ENCODE measurements at places on chromosomes 7 and 10.

- DNase-seq = no peak
Observed at GRCh38 chr7:43757073-43757720, 1.3 kb upstream of the BLVRA start.

DNA sequence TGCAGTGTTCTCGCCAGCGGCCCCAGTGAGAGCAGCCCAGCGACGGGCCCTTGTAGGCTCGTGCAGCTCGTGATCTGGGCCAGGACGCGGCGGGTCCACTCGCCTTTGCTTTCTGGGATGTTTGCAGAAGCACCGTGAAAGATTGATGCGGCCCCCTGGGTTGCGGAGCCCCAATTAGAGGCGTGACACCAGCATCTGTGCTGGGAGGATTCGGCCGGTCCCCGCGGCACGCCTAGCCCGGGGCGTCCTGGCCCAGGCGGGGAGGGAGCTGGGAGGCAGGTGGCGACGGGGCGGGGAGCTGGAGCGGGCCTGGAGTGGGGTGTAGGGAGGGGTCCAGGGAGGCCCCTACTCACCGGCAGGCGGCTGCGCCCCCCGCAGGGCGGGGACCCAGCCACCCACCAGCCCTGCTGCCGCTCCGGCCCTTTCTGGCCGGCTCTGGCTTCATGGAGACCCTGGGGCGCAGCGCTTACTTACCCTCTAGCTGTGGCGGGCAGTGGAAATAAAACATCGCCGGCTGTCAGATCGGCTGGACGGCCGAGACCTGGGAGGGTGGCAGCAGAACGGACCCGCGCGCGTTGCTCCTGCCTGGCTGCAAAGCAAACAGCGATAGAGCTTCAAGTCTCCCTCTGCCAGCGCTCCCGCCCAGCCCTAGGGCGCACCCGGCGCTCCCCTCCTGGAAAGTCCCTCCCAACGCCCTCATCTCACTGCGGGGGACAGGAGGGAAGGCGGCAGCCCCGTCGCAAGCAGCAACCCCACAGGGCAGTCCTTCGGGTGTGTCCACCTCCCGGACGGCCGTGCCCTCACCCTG lies 752 bp downstream of the DRGX start:
- no peak for DNase-seq

DNA sequence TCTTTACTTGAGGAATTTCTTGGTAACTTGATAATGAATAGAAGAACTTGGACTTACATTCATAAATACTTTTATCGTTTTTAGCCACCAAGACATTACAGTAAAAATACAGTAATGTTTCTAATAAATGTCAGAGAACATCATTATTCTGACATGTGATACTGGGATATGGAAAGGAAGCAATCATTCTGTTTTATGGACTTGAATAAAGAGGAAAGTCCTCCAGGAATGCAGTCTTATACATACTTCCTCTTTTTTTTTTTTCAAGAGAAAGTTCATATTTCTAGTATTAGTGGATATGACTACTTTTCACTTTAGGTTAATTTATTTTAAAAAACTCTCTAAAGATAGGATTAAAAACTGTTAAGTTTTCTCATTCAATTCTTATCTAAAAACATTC lies 220.0 kb upstream of the SEMA3C start:
- peak; percentile 20 for DNase-seq

GRCh38 chr7:6279937-6280336 lies 7.5 kb upstream of the CYTH3 start:
- no peak for DNase-seq

DNA sequence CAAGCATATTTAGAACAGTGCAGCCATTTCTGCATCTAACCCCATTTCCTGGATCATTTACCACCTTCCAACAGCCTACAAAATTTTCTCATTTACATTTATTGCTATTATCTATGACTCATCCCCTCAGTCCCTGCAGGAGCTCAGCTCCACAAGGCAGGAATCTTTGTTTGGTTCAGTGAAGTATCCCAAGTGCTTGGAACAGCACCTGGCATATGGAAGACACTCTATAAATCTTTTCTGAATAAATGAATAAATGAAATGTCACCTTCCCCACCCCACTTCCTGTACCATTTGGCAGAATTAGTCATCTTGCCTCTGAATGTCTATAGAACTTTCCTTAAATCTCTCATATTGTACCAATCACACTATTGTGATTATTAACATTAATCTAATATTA lies 110.7 kb downstream of the HIP1 start:
- no peak for DNase-seq

DNA sequence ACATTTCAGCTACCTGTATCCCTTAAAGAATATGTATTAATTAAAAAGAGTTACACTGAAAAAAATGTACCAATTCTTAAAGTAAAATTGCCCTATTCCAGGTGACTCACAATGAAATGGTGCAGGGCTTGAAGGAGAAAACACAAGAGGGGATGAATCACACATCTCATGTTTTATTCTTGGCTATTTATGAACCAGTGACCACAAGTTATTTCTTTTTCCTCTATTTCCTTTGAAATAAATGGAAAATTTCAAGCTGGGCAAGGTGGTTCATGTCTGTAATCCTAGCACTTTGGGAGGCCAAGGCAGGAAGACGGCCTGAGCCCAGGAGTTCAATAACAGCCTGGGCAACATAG lies 106.8 kb downstream of the UBE2H start:
- peak; percentile 81 for DNase-seq

DNA sequence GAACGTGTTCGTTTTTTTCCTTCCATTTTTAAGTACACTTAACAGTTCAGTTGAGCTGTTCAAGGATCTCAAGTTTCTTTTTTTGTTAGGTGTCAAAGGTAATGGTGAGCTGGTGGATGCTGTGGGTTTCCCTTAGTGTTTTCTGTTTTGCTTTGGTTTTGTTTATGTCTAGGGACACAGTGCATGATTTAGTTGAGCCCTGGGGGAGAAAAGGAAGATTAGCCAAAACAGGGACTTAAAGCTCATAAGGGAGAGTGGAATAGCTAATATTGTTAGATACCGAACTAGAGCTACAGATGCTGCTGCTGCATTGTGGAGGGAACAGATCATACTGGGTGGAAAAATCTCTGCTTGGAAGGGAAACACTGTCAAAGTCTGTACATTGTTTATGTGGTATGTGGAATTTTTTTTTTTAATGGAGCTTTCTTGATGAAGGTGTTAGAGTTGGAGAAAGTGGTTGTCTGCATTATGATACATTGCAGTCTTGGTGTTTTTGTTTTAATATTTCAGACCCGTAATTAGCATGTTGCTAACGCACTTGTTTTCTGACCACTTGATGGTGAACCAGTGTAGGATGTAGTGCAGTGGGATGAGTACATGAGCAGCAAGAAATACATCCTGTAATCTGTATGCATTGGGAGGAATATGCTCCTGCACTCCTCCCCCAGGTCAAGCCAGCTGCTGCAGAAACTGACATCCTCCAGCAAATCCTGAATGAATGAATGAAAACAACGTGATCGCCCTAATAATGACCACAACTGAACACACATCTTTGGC lies 2.1 kb downstream of the GLCCI1 start:
- no peak for DNase-seq

DNA sequence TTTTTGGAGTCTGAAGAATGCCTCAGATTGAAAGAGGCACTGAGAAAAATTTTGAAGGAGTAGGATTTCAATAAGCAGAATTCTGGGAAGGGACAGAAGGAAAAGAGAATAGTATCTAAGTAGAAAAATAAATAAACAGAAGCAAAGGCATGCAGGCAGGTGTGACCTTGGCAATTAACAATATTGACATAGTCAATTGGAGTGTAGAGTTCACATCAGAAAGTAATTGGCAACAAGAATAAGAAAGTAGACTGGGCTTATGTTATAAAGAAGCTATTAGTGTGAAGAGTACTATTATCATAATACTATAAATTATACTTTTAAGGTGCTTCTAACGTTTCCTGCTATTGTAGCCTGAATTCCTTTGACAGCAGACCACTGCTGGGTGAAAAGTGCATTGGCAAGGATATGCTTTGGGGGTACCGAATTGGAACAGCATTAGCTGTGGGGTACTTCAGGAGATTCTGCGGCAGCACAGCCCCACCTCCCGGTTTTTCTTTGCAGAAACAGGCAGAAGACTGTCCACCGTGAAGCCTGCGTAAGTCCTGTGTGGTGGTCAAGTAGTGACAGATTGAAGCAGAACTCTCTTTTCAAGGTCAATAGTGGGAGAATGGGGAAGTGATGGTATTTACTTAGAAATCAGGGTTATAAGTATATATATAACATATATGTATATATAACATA lies 357.0 kb downstream of the THSD7A start:
- DNase-seq = no peak

DNA sequence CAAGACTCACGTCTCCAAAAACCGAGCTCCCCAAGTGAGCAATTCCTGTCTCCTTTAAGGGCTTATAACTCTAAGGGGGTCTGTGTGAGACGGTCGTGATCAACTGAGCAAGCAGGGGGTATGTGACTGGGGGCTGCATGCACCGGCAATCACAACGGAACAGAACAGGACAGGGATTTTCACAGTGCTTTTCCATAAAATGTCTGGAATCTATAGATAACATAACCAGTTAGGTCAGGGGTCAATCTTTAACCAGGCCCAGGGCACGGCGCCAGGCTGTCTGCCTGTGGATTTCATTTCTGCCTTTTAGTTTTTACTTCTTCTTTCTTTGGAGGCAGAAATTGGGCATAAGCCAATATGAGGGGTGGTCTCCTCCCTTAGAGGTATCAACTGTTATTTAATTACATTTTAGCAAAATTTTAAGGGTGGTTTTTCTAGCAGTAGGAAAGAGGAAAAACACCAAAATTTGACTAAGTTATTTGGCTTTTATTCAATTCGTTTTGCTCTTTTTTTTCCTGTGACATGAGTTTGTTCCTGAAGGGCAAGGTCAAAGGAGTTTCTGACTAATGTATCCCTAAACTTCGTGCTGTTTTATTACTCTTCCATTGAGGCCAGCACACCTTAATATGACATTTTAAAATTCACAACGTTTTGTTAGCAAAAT lies 121.4 kb upstream of the SEC61G start:
- no peak for DNase-seq

DNA sequence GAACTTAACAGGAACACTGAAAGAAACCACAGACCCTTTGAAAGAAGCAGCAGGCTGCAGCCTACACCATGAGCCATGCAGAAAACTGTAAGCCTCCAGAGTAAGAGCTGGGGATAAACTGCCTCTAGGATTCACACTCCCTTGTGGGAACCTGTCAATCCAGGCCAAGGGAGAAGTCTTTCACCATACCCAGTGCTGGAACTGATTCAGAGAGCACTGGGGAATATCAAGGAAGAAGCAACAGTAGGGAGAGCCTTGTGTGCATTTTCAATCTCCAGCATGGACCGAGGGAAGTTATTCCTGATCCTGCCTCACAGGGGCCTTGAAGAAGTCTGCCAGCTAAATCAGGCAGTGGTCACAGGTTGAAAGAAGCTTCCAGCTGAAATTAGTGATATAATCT lies 282.2 kb downstream of the AGMO start:
- DNase-seq = no peak

GRCh38 chr7:129553899-129554461 lies 51.6 kb downstream of the SMKR1 start:
- peak; percentile 67 for DNase-seq

GRCh38 chr10:74223755-74224529 lies 72.9 kb downstream of the ADK start:
- DNase-seq = peak; percentile 74

DNA sequence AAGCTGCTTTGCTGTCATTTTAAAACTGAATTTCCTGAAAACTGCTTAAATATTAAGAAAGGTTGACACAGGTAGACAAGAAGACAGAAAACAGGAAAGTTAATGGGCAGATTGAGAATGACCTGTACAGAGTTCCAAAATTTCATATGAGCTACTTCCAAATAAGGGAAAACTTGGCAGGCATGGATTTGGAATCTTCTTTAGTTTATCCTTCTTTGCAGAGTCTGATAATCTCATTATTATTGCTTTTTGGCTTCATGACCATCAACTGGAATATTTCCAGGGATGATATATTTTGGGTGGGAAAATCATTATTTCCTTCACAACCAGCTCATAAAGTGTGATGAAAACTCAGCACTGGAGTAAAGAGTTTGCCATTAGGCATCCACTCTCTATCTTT lies 346.5 kb upstream of the NPVF start:
- no peak for DNase-seq

DNA sequence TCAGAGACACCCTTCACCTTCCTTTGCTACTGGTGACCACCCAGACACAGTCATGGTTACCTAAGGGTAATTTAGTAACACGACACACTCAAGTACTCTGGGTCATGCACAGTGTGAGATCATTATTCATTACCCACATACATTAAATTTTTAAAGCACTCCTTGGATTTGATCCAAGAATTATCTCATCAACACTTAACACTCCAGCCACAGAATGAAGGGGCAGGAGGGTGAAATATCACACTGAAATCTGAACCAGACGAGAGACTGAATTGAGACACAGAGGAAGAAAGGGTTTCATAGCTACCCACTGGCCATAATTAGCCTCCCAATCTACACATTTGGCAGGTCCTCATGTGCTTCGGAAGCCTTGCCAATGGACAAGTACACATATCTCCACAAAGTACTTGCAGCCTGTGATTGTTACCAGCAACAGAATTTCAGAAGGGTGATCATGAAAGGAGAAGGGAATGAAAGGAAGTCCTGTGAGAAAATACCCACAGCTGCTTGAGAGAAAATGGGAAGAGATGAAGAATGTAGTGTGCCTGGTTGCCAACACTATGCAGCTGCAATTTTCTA lies 189.3 kb downstream of the POLR1F start:
- DNase-seq = peak; percentile 81

GRCh38 chr10:91391920-91392319 lies 18.2 kb upstream of the HECTD2 start:
- no peak for DNase-seq

- DNase-seq = peak; percentile 20
Observed at GRCh38 chr10:59273445-59273844, 88.9 kb downstream of the FAM13C start.

GRCh38 chr10:47175181-47176123 lies 124.5 kb upstream of the GDF10 start:
- DNase-seq = no peak

- DNase-seq = no peak
Observed at GRCh38 chr7:10940704-10941355, 32.8 kb upstream of the PHF14 start.

- DNase-seq = no peak
Observed at GRCh38 chr7:157527686-157528085, 190.9 kb downstream of the DNAJB6 start.

- no peak for DNase-seq
Observed at GRCh38 chr10:117710181-117710798, 167.7 kb downstream of the EMX2 start.

GRCh38 chr10:68697106-68697505 lies 23.9 kb upstream of the CCAR1 start:
- no peak for DNase-seq

GRCh38 chr10:113704637-113705343 lies 25.1 kb downstream of the CASP7 start:
- DNase-seq = peak; percentile 52

DNA sequence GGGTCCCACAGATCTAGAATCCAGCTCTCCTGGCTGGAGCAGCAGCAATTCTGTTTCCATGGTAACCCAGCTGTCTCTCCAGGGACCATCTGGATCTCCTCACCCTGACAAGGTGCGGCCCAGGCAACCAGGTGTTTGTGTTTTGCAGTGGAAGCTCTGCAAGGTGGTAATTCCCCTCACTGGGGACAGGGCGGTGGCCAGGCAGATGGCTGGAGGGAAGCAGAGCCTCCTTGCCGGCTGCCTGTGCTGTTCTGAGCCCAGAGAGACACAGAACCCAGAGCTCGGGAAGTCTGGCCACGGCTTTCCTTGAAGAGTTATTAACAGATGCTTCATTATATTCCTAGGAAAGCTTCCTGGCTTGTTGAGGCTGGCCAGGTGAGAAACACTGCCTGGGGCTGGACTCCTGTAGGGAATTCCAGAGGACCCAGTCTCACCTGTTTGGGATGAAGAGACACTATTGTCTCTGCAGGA lies 118.2 kb upstream of the PPIF start:
- DNase-seq = no peak

GRCh38 chr7:136911344-136911743 lies 42.9 kb downstream of the CHRM2 start:
- peak; percentile 18 for DNase-seq
